ENCODE measurements at places on chromosomes 3 and 15.

- no peak for DNase-seq
These were observed 69.1 kb upstream of the TNFAIP8L3 start for GRCh38 chr15:51163843-51164242.

GRCh38 chr3:11583638-11584046, 60.1 kb downstream of the VGLL4 start:
- DNase-seq, result no peak

- DNase-seq, result no peak
These were observed 597.5 kb upstream of the ROBO2 start for GRCh38 chr3:76442374-76442915.

- no peak for DNase-seq
These were observed 13.2 kb downstream of the STOML1 start for GRCh38 chr15:73978896-73979295.

DNA sequence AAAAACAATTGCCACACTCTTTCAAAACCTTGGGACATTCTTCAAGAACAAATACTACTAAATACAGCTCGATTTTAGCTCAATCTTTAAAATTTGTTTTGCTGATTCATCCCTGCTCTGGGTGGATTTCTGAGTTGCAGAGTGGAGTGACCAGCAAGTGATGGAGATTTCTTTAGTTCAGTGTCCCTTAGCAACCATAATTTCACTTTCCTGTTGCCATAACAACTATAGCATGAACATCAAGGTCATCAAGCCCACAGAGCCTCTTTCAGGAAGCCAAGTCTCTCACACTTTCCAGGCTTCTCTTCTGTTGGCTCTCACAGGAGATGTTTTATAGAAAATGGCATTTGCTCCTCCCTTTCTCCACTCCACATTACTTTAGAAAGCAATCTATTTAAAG, 597.2 kb upstream of the ADAMTS9 start:
- DNase-seq, result no peak

DNA sequence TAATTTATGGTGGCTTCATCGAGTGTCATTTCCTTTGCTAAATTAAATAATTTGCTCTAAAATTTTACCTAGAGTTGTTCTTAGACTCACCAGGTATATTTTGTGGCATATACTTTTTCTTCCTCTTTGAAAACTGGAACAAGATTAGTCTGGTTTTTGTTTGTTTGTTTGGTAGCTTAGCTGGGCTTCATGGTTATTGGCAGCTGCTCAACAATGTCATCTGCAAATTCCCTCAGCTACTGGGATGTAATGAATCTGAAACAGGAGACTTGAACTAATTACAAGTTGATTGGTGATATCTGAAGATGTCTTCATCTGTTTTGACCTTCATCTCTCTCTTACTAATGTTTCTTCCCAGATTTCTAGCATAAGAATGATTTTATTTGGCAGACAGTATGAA, 270.5 kb upstream of the P2RY1 start:
- DNase-seq, result no peak
